Stimulated activated CD8-positive, alpha-beta memory T cell treated with anti-CD3 and anti-CD28 coated beads, Interleukin-12 subunit alpha, Interleukin-12 subunit beta, amount 100 ng/mL, for 1 hour (primary cell): ENCODE measurements at places on chromosomes 3 and 15.

- no peak for DNase-seq
Observed at GRCh38 chr3:36957862-36958686, 13.2 kb upstream of the TRANK1 start.

DNA sequence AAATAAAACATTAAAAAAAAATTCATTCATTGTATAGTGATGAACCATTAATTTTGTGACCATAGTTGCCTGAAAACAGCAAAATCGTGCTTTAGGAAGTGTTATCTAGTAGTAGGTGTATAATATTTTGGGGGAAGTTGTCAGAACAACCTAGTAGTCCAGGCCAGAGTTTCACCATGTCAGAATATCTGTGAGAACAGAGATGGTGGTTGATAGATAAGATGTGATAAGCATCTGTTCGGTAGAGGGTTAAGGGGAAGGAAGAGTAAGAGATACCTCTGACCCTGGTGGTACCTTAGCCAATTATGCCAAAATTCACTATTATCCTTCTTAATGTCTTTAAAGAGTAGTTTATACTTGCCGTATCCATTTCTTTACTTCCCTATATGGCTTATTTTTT, 113.8 kb downstream of the MITF start:
- DNase-seq, result no peak

DNA sequence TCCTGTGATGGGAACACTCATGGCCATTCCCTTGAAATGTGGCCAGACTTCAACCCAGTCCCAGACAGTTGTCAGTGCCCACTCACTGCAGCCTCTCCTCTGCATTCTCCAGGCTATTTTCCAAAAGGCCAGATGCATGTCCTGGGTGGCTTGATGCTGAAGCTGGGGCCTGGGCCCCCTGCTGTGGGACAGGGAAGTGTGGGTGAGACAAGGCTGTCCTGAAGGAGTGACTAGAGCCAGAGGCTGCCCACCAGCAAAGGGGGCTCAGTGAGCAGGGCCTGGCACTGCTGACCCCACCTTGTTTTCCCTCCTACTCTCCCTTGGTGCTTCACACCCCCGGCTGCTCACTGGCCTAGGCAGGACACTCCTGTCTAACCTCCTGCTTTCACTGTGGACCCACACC, 11.9 kb downstream of the CISH start:
- no peak for DNase-seq

GRCh38 chr3:28564211-28564610, 215.6 kb upstream of the AZI2 start:
- no peak for DNase-seq

GRCh38 chr3:9301798-9302197, 52.4 kb upstream of the SRGAP3 start:
- DNase-seq, result no peak

DNA sequence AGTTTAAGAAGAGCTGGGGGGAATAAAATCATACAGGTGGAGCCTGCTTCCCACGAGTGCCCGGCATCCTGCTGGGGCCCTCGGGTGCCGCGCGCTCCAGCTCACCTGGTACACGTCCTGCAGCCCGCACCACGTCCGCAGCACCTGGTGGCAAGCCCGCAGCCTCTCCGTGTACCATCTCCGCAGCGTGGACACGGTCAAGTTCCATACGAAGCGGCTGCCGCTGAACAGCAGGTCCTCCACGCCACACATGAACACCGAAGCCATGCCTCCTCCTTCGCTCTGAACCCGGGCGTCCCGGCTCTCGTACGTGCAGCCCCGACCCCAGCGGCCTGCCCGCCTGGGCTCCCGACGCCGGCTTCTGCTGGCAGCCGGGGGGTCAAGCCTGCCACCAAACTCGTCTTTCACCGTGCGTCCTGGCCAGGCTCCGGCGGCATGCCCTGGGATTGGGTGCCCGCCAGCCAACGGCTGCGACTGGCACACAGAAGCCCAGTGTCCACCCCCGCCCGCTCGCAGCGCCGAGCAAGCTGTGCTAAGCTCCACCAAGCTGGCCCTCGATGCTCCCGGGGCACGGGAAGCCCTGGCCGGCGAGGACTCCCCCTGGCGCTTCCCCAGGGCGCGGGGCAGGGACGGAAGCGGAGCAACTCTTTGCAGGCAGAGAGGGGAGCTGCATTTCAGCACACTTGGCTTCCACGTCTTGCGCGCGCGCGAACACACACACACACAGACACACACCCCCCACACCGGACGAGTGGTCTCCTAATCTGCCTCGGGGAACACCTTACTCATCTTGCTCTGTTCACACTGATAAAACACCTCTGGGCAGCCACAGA, at the start of gene FRMD4B:
Gene FRMD4B, minus strand, starts transcription at position 366 of the 833 bp plus-strand sequence. Its CDS starts 99 bp downstream, at position 267.
- no peak for DNase-seq

DNA sequence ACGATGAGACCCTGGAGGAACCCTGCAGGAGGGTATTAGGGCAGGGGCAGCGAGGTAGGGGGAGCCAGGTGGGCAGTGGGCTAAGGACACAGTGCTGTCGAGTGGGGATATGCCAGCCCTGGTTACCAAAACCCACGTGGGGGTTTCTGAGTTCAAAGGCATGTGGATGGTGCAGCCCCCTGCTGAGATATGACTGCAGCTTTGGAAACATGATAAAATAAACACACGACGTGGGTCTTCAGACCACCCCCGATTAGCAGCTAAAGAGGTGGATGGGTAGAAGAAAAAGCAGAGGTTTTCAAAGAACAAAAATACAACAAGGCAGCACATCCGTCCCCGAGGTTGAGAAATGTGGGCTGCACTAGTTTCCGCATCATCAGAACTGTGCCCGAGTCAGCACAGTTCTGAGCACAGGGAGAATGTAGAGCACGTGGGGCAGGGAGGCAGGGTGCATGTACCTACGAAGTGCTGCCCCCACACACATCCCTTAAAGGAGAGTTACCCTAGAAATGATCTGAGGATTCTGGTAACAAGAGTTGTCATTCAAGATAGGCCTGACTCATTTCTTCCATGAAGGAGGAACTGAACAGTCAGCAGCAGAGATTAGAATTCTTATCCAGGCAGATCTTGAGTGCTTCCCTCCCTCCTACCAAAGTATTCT, 121.3 kb downstream of the RPLP1 start:
- no peak for DNase-seq

GRCh38 chr3:25463836-25464418, 35.9 kb downstream of the RARB start:
- DNase-seq, result no peak

DNA sequence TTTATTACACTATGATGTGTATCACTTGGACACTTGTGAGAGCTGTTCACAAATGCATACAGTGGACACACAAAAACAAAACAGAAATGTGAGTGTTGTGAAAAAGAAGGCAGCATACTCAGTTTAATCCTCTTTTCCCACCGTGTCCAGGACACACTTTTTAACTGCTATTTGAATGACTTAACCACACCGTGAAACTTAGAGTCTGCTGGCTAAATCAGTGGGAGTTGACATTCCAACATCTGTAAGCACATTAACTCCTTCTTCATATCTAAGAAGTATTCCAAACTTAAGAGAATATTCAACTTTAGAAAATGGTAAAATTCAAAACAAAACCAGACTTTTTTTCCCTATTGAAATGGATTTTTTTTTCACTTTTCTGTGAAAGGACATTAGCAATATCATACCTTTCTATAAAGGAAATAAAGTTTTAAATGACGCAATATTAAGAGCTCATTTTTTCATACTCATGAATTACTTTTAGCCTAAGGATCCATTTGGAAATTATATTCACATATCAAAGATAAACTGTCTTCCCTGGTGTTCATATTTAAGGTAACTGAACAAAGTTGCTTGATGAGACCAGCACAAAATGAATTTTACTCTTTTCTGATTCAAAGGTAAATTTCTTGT, 316.6 kb downstream of the RBMS3 start:
- no peak for DNase-seq

DNA sequence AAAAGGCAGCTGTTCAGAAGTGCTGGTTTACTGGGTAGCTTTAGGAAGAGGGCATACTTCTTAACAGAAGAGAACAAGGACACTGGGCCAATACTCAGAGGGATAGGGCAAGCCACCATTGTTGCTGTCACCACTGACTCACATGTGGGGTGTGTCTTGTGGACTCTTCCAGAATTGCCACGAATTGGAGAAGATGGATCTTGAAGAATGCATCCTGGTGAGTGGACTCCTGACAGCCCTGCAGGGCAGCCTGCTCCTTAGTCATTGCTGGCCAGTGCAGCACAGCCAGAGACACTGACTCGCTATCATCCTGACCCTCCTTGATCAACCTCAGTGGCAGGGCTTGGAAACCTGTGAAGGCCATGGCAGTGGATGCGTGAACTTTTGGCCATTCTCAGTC, 62.3 kb downstream of the UBP1 start:
- DNase-seq, result no peak

DNA sequence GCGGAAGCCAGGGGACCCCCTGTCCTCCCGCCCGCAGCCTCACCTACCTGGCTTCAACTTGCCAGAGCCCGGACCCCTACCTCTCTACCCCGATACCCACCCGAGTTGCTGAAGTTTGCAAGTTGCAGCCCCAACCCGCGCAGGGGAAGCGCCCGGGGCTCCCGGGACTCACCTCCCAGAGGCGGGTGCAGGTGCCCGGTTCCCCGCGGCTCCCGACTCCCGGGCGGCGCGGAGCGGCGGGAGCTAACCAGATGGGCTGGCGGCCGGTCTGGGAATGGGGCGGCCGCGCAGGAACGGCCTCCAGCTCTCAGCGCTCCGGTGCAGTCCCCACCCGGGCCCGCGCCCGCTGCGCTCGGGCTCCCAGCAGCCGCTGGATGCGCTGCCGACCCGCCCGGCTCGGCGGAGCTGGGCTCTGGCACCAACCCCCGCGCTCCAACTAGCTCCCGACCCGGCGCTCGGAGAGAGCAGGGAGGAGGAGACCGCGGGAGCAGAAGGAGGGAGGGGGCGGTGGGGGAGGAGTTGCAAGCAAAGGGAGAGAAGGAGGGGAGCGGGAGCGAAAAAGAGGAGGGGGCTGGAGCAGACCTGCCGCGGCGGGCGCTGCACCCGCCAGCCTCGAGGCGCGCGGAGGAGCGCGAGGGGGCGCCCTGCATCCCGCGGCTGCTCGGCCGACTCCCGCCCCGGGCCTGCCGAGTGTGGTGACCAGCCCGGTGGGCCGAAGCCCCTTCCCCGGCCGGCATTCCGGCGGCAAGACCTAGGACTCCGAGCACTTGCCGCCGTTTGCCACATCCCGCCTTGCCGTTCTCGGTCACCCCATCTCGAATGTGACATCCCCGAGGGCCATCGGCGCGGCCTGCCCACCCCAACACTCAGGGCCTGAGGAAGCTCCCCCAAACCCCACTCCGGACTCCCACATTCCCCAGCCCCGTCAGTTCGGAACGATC, at the start of gene SEMA5B:
Gene SEMA5B, minus strand, starts transcription at position 472 of the 941 bp plus-strand sequence. CDS start 66,500 bp downstream, outside the sequence.
- no peak for DNase-seq

GRCh38 chr15:84034578-84035398, 200.8 kb upstream of the GOLGA6L4 start:
- no peak for DNase-seq

DNA sequence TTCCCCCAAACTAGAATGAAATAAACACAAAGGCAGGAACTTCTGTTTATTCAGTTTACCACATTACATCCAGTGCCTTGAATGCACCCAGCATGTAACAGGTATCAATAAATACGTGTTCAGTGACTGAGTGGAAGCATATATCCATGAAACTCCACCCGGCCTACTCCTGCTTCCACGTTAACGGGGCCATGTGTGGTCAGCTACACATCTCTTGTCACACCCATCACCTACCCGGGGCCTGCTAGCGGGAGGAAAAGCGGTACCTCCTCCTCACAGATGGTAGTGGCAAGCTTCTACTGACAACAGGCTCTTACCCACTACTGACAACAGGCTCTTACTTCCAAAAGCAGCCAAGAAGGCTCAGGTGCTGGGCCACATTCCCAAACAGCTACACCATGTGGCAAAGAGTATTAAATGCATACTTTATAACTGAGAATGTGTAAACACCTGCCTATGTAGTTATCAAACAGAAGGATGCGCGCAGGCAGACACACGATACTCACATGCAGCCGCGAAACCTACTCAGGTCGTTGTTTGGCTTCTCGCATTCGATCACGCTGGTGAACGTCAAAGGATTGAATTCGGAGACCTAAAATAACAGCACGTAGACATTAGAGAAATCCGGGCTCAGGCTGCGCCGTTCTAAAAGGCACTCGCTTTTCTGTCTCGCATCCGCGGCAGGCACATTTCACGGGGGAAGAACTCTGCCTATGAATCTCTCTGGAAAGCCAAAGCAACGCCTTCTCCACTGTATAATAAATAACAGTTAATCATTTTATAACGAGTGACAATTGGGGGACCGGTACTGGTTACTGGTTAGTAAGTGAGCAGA, 127.4 kb downstream of the ATP10A start:
- no peak for DNase-seq

DNA sequence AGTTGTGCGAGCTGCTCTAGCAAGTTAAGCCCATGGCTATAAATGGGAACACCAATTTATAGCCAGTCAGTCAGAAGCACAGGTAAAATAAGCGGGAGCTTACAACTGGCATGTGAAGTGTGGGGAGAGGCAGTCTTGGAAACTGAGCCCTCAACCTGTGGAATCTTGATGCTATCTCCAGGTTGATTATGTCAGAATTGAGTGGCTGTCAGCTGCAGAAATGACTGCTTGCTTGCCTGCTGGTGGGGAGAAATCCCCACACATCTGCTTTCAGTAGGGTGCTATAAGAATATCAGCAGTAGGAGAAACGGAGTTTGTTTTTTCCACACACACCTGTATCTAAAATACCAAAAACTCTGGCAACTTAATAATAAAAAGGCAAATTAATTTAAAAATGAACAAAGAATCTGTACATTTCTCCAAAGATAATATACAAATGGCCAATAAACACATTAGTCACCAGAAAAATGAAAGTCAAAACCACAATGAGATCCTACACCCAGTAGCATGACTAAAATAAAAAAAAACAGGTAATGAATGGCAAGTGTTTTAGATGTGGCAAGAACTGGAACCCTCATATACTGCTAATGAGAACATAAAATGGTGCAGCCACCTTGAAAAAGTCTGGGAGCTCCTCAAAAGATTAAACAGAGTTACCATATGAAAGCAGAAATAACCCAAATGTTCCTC, 26.0 kb upstream of the MAP4 start:
- no peak for DNase-seq

DNA sequence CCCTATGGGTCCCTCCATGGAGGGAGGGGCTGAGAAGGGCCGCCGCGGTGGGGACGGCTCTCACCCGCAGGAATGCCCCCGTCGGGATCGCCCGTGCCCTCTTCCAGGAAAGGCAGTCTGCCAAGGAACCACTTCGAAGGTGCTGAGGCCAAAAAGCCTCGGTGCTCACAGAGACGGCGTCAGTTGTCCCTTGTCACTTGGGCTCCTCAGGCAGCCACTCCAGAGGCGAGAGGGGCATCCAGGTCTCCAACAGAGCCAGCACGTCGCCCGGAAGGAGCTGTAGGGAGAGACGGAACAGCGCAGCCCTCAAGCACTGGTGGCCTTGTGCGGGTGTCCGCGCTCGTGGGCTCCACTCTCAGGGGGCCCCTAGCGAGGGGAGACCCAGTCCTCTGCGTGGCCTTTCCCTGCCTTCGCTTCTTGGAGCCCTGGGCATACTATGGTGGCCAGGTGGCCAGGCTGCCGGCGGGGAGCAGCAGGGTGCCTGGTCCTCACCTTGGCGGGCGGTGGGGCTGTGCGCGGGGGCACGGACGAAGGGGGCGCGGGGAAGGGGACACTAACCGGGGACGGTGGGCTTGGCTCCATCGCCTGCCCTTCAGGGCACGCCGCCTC, 994 bp downstream of the MESP1 start:
- DNase-seq, result no peak

GRCh38 chr3:143416229-143416628, 296.7 kb downstream of the CHST2 start:
- no peak for DNase-seq
